GM12864 (cell line): ENCODE measurements at places on chromosomes 7 and 10.
A peak's percentile ranks its signal among the peaks of the same experiment; 100 is the strongest.

- no peak for DNase-seq
These were observed 92.3 kb downstream of the CTNNA3 start for GRCh38 chr10:67603701-67604100.

GRCh38 chr7:90660100-90660499 lies 64.0 kb downstream of the CDK14 start:
- DNase-seq, result no peak

GRCh38 chr7:95577137-95577536 lies 19.2 kb downstream of the PDK4 start:
- no peak for DNase-seq

DNA sequence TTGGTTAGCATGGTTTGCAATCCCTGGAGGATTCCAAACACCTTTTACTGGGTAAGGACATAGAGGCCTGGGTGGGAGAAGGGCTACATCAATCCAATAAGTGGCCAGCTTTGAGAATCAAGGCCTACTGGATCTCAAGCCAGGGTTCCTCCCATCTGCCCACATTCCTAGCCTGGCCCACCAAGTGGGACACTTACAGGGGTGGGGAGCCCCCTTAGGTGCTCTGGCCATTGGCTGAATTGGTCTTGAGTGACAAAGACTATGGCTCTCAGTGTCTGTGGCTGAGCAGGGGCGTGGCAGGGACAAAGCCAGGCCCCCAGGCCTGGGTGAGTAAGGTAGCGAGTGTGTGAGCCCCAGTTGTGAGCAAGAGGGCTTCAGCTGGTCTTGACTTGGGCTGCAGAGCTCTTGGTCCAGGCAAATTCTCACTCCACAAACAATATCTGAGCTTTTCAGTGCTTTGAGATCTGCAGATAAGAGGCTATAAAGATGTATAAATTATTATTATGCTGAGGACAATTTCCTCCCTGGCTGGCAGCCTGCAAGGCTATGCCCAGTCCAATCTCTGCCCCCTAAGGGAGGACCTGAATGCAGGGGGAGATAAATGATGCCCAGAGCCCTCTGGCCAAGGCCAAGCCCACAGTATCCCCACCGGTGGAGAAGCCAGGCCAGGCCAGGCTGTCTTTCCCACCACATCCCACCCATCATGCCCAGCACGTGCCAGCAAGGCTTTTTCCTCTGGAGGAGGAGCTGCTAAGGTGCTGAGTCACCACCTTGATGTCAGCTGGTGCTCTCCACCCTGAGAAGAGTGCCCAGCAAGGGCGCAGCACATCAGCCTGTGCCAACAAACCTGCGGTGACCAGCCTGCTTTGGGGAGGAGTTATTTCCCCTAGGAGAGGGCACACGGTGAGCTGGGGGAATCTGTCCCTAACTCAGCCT lies 80.7 kb upstream of the DUSP5 start:
- DNase-seq, result no peak

- DNase-seq, result no peak
These were observed 357.6 kb upstream of the PCDH15 start for GRCh38 chr10:55158633-55159032.

- no peak for DNase-seq
These were observed 383.8 kb downstream of the TNS3 start for GRCh38 chr7:47198159-47198558.

DNA sequence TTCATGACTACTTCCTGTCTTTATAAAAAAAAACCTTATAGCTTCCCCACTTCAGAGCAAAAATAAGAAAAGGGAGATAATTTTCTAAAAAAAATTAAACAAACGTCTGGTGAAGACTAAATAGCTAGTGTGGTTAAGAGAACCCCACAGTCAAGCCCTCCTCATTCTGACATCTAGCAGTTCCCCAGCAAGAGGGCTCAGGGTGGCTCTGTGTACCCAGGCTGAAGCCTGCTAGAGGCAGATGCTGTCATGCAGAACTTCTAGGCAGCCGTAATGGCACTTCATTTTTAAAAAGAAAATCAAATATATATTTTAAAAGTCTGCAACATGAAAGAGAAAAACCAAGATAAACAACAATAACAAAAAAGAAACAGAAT lies 223.1 kb upstream of the KLF14 start:
- DNase-seq, result no peak

- DNase-seq, result no peak
These were observed 93.8 kb upstream of the MTPN start for GRCh38 chr7:136070736-136071505.

GRCh38 chr7:141673346-141673745 lies 28.6 kb downstream of the DENND11 start:
- no peak for DNase-seq

DNA sequence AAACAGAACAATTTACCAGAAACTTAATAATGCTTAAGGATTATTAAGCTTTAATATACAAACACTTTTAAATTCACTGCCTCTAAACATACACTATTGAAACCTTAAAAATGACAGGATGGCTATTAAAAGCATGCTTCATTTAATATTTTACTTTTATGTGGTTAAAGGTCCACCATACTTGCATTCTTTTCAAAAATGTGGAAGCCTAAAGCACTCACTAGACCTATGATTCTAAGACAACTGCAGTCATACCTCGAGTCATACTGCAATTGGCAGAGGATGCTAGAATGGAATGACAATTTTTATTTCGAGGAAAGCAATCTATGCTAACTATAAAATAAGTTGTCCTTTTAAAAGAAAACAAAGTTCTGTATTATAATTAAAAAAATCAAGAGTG lies 85.3 kb downstream of the PIP4K2A start:
- no peak for DNase-seq

- peak; percentile 67 for DNase-seq
These were observed at the start of gene VKORC1L1 for GRCh38 chr7:65872776-65873581. VKORC1L1 (plus strand) TSS chr7:65873074; CDS start chr7:65873372, 298 bp downstream.

GRCh38 chr7:83427884-83428283 lies 221.1 kb downstream of the SEMA3E start:
- DNase-seq, result no peak

- DNase-seq, result no peak
These were observed 31.2 kb downstream of the COL17A1 start for GRCh38 chr10:104054430-104054829.

DNA sequence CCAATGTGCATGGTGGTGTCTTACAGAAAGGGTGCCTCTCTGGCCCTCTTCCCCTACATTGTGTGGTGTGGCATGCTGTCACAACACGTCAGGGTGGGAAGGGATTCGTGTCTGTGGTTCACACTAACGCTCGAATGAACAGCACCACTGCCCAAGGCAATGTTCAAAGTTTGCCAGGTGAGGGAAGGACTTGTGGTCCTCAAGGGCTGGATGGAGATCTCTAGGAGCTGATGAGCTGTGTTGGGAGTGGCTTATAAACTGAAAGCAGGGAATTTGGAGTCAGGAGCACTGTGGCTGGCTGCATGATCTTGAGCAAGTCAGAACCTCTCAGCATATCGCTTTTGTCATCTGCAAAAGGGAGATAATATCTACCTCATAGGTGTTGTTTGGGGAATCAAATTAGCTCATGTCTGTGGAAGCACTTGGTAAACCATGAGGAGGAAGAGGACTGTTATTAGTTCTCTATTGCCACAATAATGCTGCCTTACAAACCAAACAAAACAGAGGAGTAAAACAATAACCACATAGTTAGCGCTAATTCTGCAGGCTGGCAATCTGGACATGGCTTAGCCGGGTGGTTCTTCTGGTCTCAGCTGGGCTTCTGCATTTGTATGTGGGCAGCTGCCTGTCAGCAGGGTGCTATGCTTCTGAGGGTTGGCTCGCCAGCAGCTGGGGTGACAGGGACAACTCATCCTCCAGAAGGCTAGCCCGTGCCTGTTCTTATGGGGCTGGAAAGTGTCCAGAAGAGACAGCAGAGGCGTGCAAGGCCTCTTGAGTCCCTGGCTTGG lies 22.9 kb upstream of the C10orf105 start:
- no peak for DNase-seq

DNA sequence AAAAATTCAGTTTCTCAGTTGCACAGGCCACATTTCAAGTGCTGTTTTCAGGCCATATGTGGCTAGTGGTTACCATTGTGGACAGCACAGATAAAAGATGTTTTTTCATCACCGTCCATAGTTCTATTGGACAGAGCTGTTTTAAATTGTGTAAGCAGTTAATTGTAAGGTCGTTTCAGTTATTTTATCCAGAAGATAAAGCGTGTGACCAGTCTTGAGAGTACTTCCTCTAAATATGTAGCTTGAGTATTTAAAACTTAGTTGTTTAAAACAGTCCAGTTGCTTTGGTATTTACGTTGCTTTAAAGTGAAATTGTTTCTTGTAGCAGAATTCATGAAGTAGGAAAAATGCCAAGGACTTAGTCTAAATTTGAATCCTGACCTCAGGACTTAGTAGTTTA lies 66.9 kb downstream of the ZNRF2 start:
- no peak for DNase-seq

- no peak for DNase-seq
These were observed 44.8 kb downstream of the CALML3 start for GRCh38 chr10:5569568-5569967.

- no peak for DNase-seq
These were observed 980.0 kb downstream of the DNAJB9 start for GRCh38 chr7:109549471-109550193.

- DNase-seq, result no peak
These were observed 87.2 kb downstream of the TWIST1 start for GRCh38 chr7:19030281-19030680.

DNA sequence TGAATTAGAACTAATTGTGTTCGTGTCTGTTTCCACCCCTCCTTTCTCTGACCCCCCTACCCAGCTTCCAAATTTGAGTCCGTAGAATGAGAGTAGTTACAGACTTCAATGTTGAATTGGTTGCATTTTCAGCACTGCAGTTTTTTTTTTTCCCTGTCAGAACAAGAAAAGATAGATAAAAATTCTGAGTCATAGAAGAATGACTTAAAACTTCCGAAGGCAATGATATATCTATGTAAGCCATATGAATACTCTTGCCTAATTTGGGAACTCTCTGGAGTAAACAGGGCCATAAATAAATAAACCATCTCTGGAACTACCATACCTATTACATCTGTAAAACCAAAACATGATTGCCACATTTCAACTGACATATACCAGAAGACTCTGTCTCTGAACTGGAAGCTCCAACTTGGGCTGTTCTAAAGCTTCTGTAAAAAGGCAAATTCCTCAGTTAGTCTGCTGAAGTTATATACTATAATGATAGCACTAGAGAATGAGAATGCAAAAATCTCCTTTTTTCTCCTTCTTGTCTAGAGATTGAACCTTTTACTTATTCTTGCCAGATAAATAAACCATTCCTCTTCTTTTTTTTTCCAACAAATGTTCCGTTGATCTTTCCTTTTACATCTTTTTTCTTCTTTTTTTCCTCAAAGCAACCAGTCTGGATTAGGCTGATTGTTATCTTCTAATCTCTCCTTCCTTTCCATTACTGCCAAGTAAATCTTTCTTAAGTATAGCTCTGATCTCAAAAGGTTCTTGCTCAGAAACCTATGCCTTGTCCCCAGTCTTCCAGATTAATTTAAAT lies 23.5 kb downstream of the VCL start:
- no peak for DNase-seq

GRCh38 chr7:118771672-118772071 lies 547.2 kb downstream of the ANKRD7 start:
- DNase-seq, result no peak

DNA sequence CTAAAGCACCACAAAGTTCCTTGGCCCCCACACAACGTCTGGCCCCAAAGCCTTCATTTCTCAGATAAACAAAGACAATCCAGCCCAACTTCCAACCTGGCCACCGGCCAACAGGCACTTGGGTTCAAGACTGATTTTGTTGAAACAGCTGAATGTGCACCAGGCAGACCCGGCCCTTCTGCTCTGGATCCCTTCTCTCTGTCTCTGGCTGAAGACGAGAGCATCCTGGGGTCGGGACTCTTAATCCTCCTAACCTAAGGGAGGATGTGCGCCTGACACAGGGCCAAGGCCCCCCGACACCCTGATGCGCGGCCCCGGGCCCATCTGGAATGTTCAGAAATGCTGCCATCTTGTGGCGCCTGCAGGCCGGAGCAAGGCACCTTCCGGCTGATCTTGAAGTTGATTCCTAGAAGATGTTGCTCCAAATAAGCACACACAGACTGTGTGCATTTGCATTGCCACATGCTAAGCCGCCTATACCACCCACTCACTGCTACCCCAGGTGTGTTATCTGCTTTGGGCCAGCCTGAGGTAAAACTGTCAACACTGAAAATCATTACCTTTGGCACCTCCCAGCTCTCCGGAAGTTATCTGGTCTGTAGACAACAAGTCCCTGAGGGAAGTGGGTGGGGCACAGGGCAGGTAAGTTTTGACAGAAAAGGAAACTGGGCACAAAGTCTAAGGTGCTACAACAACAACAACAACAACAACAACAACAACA lies 98.4 kb upstream of the HABP2 start:
- DNase-seq, result peak; percentile 2

GRCh38 chr7:34322841-34323240 lies 335.2 kb upstream of the NPSR1 start:
- DNase-seq, result no peak

GRCh38 chr7:105806592-105807447 lies 69.6 kb downstream of the ATXN7L1 start:
- DNase-seq, result peak; percentile 54

GRCh38 chr7:98711945-98712344 lies 94.9 kb downstream of the NPTX2 start:
- no peak for DNase-seq

DNA sequence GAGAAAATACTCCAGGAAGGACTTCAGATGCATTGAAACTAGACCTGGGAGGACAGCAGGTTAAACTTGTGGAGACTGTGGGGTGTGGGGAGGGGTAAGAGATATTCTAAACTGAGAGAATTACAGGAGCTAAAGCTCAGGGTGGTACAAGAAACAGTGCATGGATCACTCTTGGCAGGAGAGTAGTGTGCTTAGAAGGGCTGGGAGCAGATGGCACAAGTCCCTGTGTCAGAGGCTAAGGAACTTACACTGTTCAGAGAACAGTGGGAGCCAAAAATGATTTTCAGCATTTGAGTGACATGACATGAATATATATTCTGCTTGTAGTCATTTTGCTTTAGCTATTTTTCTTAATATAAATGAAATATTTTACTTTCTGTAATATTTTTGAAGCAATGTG lies 36.0 kb upstream of the LAMB1 start:
- DNase-seq, result no peak

DNA sequence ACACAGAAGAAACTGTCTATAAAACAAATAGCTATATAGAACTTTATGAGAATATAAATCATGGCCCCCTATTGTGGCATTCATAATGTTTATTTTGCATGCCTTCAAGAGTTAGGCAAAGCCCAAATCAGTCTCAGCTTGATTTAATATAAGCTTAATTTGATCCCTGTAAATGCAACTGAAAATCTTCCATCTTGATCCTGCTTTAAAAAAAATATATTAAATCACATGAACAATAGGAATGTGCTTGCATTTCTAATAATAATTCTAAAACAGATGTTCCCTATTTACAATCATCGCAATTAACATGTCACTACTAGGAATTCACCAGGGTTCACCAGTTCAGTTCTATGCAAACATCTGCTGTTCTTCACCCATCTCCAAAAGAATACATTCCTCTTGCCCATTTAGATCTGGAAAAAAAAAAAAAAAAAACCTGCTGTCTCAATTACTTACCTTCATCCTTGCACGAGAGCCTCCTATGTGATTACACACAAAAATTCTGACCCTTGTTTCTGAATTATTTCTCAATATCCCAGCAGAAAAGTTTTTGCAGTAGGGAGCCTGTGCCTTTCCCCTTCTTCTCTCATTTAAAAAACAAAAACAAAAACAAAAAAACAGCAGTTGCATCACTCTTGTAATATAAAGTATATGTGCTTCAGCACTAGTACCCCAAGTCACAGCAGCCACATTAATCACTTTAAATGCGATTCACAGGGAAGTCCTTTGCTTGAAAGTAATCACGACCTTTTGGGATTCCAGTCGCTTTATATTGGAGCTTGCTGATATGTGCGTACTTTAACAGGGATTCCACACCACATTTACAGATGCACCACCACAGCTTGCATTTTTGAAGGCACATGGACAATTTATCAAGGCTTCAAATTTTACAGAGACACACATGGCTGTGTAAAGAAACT lies 194.8 kb upstream of the KMT2E start:
- no peak for DNase-seq
